Activated CD4-positive, alpha-beta T cell treated with anti-CD3 and anti-CD28 coated beads, Interleukin-2, amount 50 U/mL, for 4 hours (primary cell): ENCODE measurements at places on chromosomes 13 and 19.

DNA sequence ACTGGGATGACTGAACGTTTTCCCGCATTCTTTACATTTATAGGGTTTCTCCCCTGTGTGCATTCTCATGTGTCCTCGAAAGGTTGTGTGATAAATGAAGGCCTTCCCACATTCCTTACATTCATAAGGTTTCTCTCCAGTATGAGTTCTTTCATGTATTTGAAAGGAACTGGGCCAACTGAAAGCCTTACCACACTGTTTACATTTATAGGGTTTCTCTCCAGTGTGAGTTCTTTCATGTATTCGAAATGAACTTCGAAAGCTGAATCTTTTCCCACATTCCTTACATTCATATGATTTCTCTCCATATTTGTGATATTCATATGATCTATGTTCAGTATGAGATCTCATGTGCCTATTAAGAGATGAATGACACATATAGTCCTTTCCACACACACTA, 19.4 kb downstream of the ZNF709 start:
- DNase-seq = no peak

DNA sequence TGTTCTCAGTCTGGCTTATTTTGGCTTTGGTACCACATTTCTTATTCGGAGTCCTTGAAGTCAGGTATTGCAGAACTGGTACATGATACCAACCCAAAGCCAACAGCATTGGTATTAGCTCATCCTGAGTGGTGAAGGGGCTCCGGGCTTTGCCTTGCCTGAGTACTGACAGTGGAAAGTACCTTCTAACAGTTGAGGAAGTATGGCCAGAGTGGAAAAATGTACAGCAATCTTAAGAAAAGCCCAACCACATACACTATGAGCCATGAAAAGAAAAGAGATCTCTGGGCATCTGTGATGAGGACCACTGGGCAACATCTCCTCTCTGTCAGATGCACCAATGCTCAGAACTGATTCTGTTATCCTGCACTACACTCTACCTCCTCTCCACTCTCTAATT, 8.3 kb downstream of the LCP1 start:
- DNase-seq = no peak

- DNase-seq = no peak
Measured at GRCh38 chr13:45662162-45662561, 40.0 kb upstream of the CBY2 start.

DNA sequence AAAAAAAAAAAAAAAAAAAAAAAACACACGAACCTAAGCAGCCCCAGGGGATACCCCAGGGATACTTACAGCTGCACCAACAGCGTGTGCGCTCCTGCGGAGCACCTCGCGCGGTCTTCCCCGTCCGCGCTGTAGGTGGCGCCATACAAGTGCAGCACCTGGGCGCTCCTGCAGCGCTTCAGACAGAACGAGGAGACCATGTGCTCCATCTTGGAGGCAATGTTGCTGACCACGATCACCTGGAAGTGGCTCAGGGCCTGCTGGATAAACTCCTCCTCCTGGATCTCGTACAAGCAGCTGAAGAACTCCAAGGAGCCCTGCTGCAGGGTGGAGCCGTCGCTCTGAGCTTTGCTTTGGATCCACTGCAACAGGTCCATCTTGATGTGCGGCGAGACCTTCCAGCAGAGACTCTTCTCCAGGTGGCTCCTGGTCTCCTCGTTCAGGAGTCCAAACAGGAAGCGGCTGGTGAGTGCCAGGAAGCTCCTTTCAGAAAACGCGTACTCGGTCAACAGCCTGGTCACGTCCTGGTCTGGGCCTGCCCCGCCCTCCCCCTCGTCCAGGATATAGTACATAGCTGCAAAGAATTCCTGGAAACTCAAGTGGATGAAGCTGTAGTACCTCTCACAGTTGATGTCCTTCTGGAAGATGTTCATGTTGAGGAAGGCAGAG, 14.5 kb downstream of the NLRP12 start:
- DNase-seq = no peak

DNA sequence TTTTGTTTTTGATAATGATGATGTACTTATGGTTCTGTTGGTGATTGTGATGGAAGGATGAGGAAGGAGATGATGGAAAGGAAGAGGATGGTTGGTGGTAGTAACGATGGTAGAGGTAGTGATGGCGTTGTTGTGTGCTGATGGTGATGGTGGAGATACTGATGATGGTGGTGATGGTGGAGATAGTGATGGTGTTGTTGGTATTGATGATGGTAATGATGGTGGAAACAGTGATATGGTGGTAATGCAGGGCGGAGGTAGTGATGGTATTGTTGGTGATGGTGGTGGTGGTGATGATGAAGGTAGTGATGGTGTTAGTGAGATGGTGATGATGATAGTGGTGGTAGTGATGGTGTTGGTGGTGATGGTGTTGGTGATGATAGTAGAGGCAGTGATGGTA, 12.7 kb downstream of the CLEC17A start:
- no peak for DNase-seq

- no peak for DNase-seq
Measured at GRCh38 chr13:86870444-86870843, 800.7 kb upstream of the SLITRK5 start.

DNA sequence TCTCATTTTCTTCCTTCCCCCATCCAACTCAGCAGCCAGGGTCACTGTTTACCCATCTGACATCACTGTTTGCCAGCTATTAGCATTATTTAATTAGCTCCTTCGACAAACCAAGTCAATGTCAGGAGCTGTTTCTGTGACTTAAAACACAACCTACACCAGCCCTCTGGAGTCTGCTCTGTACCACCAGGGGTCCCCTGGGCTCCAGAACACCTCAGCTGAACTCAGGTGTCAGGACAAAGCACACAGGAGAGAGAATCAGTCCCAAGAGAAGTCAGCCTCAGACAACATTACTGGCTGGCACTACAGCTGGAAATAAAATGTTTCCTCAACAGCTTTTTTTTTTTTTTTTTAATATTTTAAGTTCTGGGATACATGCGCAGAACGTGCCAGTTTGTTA, 45.1 kb downstream of the DCLK1 start:
- no peak for DNase-seq

DNA sequence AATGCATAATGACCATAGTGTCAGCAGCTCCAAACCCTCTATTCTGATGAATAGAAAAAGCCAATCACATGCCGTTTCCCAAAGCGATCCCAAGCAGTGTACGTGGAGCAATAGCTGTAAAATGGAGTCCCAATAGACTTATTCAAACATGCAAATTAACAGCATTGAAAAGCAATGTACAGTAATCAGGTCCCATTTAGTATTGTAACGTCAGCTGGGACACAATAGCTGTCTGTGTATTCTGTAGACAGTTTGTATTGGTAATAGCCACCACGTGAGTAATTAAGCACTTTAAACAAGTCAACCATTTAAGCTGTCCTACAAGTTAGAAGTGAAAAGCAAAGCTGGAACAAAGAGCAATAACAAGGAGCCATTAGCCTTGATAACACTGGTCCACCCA, 698.2 kb downstream of the PCDH17 start:
- DNase-seq = no peak

DNA sequence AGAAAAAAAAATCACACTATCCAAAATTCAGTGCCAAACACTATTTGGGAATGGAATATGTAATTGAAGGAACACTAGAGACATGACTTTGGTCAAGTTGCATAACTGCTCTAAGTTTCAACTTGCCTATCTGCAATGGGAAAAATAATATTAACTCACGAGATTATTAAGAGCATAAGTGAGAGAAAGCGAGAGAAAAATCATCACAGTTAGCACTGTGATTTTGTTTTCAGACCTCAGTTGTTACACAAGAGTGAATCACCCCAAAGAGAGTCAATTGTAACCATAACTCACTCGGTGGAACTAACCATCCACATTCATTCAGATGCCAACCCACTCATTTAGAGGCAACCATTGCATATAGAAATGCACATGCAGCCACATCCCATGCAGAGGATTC, 147.1 kb downstream of the NHLRC3 start:
- no peak for DNase-seq

GRCh38 chr13:90623318-90624011, 724.0 kb upstream of the MIR17HG start:
- DNase-seq = no peak

DNA sequence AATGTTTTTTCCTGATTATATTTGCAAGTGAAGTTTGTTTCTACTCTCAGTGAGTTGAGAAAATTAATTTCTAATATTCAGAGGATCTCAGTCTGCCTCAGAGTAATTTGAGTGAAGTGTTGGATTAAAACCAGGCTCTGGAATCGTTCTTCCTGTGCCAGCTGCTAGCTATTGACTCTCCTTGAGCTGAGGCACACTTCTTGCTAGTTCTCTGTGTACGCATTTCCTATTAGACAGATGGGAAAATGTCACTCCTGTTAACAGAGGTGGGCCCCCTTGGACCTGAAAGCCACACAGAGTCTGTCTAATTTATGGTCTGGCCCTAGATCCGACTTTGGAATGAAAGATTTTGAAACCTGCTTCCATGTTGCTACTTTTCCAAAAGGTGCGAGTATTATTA, 107.6 kb upstream of the RNF113B start:
- DNase-seq = no peak

GRCh38 chr19:40363069-40363468, 14.6 kb downstream of the PLD3 start:
- DNase-seq = no peak

GRCh38 chr19:36183245-36183628, 31.0 kb upstream of the COX7A1 start:
- no peak for DNase-seq

DNA sequence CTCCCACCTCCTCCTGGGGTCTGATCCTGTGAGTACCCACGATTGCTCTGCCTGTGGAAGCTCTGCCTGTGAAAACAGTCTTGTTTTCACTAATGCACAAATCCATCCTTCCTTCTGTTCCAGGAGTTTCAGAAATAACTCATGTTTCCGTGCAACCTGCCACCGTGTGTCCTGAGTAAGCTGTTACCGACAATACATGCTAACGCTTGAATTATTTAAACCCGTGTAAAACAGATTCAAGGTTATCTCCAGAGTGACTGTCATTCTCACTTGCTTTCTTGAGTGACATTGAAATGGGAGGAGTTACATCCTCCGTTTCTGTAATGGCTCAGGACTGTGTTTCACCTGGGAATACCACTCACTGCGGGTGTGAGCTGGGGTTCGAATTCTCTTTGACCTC, 24.9 kb downstream of the GPR12 start:
- DNase-seq = no peak

GRCh38 chr19:11281356-11282049, 14.5 kb upstream of the TSPAN16 start:
- DNase-seq = no peak

DNA sequence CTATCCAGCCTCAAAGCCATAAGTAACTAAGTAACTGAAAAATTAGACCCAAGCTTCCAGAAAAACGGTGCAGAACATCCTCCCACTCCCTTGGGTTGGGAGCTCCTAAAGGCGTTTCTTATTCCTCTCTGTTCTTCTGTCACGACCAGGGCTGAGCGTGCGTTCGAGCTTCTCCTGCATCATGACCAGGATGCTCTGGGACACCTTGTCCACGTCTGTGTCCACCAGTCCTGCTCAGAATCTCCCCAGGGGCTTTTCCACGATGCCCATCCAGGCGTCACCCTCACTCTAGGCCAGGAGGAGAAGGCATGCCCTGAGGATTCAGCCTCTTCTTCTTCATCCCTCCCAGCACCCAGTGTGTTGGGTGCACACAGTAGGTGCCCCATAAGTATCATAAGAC, 37.8 kb upstream of the GAS6 start:
- no peak for DNase-seq
